A549 treated with CORT108297 at 1 μM for 4 hours (cell line): ENCODE measurements at places on chromosomes 4 and X. TPM values are rescaled to one million over a fixed set of nuclear protein-coding genes. Genes with fewer than 3 reads are reported as not detected.

Gene MCTS1
- total RNA-seq = 90.1 to 110 TPM (median 93.3 TPM) in 5 replicates

Gene FAT4
- total RNA-seq = 1.1 to 2.1 TPM (median 1.8 TPM) in 5 replicates

Gene TSPAN6
- total RNA-seq = 36.9 to 44.4 TPM (median 38.1 TPM) in 5 replicates

Gene IGFBP7
- 206 to 336 TPM (median 240 TPM) in 5 replicates for total RNA-seq

Gene SSX4B
- total RNA-seq = not detected in 5 replicates

Gene SMIM9
- not detected in 5 replicates for total RNA-seq

Gene ARHGAP36
- not detected in 5 replicates for total RNA-seq

Gene FHDC1
- 0.35 to 0.54 TPM (median 0.44 TPM) in 5 replicates for total RNA-seq

Gene LDOC1
- total RNA-seq = 83.3 to 109 TPM (median 106 TPM) in 5 replicates

Gene UPF3B
- 18.7 to 26.8 TPM (median 19.9 TPM) in 5 replicates for total RNA-seq

Gene HPGDS
- total RNA-seq = not detected in 5 replicates

Gene DIAPH2
- total RNA-seq = 3.5 to 5.3 TPM (median 4.0 TPM) in 5 replicates

Gene FRMD7
- not detected in 5 replicates for total RNA-seq

Gene VCX3A
- not detected in 5 replicates for total RNA-seq

Gene CAPN6
- not detected in 5 replicates for total RNA-seq

Gene TCP11X2
- not detected in 5 replicates for total RNA-seq

Gene CT47B1
- total RNA-seq = 0.07 TPM in 1 of 5 replicates, not detected in the others

Gene ADH1B
- not detected in 5 replicates for total RNA-seq

Gene GLRA3
- not detected in 5 replicates for total RNA-seq

Gene MAGED1
- 65.5 to 89.0 TPM (median 79.4 TPM) in 5 replicates for total RNA-seq
